ENCODE measurements at places on chromosomes 5 and 9.

DNA sequence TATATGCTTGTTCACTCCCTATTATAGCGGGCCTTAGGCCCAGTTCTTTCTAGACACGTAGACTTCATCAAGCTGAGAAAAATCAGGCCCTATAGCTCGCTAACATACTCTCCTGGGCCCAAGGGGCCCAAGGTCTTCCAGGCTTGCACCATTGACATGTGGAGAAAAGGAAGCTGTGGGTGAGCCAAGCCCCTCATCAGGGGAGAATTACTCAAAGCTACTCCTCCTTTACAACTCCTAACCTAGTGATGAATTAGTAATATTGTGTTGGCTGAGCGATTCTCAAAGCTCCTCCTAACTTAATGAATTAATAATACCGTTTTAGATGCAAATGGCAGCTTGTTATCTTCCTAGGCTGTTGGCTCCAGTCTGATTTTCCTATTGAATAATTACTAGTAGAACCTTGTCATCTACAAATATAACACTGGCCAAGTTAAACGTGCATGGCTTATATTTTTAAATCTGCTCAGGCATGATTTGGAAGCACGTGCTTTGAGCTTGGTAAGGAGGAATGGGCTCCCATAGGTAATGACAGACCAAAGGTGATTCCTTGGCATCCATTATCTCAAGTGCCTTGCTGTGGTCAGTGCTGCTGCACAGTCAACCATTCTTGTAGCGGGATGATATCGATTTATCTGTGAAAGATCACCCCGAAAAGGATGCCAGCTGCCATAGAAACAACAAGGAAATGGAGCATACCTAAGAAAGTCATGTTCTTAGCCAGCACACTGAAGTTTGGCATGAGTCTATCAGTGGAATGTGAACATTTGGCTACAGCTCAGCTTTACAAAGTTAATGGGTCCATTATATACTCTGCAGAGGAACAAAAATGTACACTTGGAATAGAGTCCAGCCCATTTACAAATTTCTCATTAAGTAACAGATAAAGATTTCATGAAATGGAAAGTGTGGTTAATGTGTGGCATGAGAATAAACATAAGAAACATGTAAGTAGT, 23.8 kb downstream of the LVRN start:
- no peak for DNase-seq

GRCh38 chr5:159504857-159505304, 174.6 kb upstream of the IL12B start:
- DNase-seq = no peak

- no peak for DNase-seq
Measured at GRCh38 chr9:135344915-135345500, 134.6 kb upstream of the PPP1R26 start.

DNA sequence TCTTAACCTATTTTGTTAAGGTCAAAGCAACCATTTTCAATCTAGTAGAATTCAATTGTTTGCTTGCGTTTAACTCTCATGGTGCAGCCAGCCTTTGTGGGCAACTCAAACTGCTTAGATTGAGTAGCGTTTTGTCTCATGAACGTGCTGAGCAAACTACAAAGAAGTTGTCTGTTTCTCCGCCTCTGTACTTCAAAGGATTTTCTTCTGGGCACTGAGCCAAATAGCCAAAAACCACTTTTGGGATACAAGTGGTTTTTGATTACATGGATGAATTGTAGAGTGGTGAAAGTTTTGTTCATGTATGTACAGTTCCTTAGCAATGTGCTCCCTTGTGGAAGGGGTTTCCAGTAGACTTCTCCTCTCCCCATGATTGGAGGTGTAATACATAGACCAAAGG, 122.9 kb downstream of the CFAP90 start:
- DNase-seq = no peak

GRCh38 chr5:137296213-137296781, 202.8 kb downstream of the SPOCK1 start:
- DNase-seq = no peak

DNA sequence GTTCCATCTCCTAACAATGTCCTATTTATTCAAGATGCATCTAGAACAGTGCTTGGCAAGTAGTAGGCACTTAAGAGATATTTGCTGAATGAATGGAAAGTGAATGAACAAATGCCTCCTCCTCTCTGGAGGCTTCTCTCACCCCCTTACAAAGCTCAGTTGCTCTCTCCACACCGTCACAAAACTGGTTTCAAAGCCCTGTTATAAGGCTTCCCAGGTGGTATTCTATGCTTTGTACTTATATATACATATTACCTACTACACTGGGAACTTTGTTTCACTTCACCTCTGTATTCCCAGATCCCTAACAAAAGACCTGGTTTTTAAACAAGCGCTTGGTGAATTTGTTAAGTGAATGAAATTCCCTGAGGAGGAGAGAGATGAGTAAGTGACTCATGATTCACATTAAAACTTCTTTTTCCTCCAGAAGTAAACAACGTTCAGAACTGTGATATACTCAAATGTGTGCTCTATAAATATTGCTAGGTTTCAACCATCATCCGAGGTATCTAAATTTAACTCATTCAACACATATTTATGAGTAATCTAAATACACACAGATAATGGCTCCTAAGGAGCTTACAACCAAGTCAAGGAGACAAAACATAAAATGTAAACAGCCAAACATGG, 36.0 kb downstream of the DENND1A start:
- peak; percentile 71 for DNase-seq

- DNase-seq = no peak
Measured at GRCh38 chr5:172674155-172674554, 33.1 kb downstream of the NEURL1B start.

DNA sequence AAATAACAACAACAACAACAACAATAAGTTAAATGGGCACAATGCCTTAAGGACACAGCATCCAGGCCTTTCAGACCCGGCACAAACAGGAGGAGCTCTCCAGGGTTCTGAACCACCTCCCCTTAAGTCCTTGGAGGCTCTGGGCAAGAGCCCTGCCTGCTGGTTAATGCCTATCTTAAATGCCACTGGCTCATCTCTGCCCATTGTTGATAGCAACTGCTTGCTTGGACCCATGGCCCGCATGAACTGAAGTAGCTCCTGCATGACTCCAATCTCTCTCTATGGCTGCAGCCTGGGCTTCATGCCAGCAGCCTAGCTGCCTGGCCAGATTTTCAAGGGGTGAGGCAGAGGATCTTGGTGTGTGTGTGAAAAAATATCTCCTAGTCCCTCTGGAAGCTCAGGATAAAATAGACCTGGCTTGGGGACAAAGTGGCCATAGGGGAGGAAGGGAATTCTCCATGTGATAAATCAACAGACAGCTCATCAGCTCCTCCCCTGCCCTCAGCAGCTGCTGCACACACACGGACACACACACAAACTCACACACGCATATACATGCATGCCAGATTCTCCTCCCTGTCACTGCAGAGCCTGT, 27.4 kb downstream of the FAM219A start:
- peak; percentile 88 for DNase-seq

- DNase-seq = no peak
Measured at GRCh38 chr5:71914281-71914680, 193.0 kb upstream of the MAP1B start.

- no peak for DNase-seq
Measured at GRCh38 chr9:95808011-95808410, 67.5 kb upstream of the ERCC6L2 start.

- peak; percentile 76 for DNase-seq
Measured at GRCh38 chr5:154157483-154158378, 32.8 kb upstream of the GALNT10 start.

DNA sequence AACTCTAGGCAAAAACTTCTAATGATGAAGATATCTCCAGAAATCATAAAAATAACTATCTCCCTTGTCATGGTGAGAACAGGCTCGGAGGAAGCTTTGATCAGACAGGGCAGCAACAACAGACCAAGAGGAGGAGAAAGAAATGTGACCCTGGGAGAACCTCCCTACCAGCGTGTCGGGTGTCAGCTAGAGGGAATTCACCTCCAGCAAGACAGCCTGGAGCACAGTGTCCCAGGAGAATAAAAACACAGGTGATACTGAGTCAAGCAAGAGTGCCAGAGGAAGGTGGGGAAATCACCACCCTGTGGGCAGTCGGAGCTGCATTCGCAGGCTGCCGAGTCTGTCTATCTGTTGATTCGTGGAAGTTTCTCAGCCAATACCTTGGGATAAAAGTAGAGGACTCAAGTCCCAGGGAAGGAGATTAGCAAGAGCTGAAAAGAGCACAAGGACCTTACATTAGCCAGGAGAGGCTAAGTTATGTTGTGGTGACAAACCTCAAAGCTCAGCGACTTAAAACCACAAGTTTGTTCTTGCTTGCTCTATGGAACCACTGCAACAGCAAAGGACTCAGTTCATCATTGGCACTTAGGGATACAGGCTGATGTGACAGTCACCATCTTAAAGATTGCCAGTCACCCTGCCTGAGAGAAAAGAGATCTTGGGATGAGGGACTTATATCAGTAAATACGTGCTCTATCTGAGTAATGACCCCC, 598.3 kb downstream of the CCDC171 start:
- no peak for DNase-seq

- no peak for DNase-seq
Measured at GRCh38 chr9:136239135-136239982, 6.3 kb downstream of the QSOX2 start.

GRCh38 chr9:112249277-112249676, 74.2 kb upstream of the SUSD1 start:
- DNase-seq = no peak

GRCh38 chr9:78261403-78262001, 25.6 kb downstream of the CEP78 start:
- peak; percentile 61 for DNase-seq

DNA sequence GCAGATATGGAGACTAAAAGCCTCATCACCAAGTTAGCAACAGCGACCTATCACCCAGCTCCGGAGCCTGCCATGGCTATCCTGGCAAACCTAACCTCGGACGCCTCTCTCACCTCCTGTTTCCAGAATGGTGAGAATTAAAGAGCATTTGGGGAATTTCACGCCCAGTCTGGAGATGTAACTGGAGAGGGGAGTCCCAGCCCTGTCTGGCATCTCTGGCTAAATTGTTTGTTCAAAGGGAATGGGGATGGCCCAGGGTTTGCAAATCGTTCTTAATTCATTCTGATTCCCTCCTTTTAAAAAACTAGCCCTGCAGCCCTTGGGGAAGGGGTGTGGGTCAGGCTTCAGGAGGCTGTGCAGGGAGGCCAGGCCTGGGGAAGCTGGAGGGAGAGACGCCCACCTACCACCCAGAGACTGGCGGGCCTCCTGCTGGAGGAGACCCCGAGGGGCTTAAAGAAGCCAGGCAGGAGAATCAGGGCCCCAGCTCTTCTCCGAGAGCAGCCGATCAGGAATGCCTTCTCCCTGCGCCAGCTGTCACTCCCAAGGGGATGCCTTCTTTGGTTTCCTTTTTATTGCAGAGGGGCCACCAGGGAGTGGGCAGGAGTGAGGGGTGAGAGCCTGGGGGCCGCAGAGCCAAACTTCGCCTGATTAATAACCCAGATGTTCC, 964 bp upstream of the COL5A1 start:
- no peak for DNase-seq

DNA sequence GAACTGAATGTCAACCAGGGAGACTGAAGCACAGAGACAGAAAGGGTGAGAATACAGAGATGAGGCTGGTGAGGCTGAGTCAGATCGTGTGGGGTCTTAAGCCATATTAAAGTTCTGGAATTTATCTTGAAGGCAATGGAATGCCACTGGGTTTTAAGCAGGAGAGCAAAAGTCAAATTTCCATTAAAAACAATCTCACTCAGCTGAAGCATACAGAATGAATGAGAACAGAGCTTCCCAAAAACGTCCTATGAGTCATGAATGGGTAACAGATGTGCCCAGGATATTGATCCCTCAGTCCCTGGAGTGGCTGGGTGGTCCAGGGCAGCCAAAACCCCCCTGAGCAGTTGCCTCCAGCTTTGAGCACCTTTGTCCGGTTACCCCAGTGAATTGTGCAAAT, 44.9 kb downstream of the PFDN1 start:
- DNase-seq = no peak

DNA sequence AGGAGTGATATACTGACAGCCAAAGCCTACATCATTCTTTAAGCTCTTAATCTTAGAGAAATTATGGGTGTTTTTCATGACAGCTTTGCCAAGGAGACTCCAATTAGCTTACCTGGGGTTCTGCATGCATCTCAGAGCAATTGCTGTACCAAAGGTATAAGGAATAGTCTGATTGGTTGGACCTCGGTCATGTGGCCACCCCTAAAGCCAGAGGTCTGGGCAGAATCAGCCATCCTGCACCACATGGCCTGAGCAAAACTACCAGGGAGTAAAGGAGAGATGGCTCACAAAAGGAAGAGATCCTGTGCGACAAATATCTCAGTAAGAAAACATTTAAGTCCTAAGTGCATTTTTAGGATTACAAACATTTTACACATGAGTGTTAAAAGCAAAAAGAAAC, 25.6 kb downstream of the SH3RF2 start:
- DNase-seq = no peak

DNA sequence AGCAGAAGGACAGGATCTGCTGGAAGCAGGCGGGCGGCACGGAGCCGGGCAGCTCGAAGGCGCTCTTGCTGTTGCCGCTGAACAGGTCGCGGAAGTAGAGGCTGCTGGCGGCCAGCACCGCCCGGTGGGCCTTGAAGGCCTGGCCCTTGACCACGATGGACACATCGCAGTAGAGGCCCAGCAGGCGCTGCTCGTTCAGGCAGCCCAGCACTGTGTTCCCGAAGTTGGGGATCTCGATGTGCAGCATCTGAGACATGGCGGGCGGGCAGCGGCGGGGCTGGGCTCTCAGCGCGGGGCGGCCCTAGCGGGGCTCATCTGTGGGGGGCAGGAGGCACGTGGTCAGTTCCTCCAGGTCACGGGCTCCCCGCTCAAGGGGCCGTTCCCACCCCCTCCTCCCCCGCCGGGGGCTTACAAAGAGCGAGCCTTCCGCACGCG, 44.8 kb downstream of the NACC2 start:
- peak; percentile 44 for DNase-seq

DNA sequence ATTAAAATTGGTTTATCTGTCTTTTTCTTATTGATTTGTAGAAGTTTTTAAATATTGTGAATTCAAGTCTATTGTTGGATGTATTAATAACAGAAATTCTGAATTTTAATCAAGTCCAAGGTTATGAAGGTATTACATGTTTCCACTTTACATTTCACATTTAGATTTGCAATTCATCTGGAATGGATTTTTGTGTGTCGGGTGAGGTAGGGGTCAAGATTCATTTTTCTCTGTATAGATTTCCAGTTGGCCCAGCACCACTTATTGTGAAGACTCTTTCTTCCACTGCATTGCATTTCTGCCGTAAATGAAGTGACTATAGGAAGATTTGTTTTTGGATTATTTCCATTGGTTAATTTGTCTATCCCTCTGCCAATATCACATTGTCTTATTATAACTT, 35.5 kb upstream of the DMRT2 start:
- DNase-seq = no peak

GRCh38 chr5:424301-425110, 18.5 kb upstream of the EXOC3 start:
- DNase-seq = no peak

All from GM23338 (cell line).